IMR-90 (cell line): ENCODE measurements at places on chromosomes 4 and X.

DNA sequence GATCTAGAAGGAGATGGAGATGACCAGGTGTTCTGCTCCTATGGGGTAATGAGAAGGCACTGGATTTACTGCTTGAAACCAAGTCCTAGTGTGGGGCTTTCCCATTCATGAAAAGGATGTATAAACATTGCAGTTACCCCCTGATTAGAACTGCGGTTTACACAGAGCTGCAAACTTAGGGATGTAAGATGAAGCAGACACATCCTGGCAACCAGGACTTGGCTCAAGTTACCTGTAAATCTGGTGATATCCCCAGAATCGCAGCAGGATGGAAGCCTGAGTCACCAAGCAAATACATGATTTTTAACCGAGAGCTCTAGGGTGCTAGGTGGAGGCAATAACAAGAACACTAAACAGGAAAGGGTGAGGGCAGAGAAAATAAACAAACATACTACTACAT lies 178.6 kb upstream of the MAMLD1 start:
- peak; percentile 36 for DNase-seq

DNA sequence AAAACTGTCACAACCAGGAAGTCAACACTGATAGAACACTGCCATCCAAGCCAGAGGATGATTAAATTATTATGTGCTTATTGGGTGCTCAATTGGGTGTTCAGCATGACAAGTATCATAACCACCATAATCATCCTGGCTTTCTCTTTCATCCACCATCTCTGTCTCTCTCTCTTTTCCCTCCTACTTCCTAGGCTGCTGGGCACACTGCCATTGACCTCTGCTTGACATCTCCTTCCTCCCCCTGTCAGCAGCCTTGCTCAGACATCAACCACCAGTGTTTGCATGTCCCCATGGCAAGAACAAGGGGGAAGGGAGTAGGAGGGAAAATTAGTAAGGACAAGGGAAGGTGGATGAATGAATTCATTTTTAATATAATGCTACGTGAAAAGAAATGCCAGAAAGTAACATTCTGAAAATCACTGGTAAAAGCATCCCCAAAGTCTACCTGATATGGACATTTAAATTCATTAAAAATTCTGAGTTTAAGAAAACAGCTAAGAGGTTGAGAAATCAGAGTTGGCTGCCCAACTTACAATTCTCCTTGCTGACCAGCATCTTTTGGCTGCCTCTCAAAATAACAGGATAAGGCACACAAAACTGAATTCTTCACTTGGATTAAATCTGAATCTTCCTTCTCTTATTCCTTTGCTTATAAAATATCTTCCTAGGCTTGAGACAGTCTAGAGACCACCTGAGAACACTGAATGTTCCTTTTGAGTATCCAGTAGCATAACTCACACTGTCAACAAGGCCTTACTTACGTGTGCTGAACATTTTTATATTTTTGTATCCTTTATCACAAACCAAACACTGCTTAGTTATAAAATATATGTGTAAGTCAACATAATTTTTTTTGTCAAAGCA lies 48.5 kb downstream of the SNCA start:
- peak; percentile 5 for DNase-seq

- DNase-seq, result peak; percentile 36
Observed at GRCh38 chr4:60133375-60133774, 1066.8 kb upstream of the ADGRL3 start.

GRCh38 chrX:139924069-139924695 lies 8.7 kb downstream of the ATP11C start:
- DNase-seq, result no peak

DNA sequence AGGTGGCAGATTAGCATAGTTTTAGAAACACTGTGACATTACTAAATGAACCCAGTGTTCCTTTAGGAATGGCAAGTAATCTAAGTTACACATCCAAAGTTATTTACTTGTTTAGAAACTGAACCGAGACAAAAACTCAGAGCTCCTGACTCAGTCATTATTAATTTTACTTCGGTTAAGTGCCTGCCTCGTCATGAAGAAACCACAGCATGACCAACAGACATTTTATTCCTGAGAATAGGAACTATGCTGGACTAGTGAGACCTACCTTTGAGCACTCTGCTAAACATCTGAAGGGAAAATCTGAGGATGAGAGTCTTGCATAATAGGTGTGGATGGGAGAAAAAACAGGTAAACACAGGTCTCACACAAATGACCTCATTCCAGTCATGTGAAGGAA lies 2.5 kb downstream of the BEX1 start:
- no peak for DNase-seq

- no peak for DNase-seq
Observed at GRCh38 chr4:2320152-2320551, 58.2 kb upstream of the MXD4 start.

DNA sequence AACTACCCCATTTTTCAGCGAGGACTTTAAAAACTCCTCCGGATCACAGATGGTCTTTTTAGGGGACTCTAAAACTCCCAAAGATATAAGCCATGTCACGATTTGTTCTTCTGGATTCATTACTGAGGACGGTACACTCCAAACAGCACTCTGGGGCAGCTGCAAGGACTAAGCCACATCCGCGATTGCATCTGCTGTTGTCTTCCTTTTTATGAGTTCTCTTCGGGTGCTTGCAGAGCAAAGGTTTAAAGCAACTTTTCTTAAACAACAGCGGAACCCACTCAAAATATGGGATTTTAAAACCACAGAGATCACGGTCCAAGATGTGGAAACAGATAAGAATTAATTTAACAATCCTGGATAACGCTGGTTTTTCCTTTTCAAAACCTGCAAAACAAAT lies at the start of gene ARHGEF6:
TSS of gene ARHGEF6 (minus strand) at position 170 of the 400 bp plus-strand sequence. CDS start at position 120, 50 bp downstream.
- no peak for DNase-seq

- no peak for DNase-seq
Observed at GRCh38 chr4:76381986-76382385, 39.0 kb downstream of the CCDC158 start.

DNA sequence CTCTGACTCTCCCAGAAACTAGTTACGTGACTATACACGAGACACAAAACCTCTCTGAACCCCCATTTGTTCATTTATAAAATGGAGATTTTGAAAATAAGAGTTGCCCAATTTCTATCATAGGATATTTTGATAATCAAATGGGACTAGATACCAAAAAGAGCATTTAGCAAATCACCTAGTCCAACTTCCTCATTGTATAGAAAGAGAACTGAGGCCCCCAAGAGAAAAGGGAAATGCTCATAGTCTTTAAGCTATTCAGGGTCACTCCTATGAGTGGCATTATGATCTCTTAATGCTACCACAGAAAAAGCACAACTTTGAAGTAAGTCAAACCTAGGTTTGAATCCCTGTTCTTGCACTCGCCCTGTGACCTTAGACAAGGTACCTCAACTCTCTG lies 62.7 kb downstream of the BMP15 start:
- no peak for DNase-seq

- DNase-seq, result no peak
Observed at GRCh38 chrX:86455495-86455894, 307.2 kb downstream of the DACH2 start.

DNA sequence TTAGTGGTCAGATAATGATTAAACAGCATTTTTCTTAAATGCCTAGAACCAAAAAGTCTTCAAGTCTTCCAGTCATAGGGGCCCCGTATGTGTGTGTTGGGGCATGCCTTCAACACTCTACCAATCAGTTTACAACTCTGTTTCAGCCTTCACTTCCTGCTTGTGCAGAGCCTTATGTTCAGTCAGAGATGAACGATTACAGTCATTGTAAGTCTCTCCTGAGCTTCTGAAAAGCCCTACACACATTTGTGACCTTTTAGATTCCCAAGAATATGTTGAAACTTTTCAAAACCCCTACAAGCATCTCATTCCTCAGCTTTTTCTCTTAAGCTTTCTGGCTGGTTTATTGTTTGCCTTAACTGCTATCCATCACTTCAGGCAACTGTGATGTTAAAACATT lies 591.2 kb downstream of the ZNF674 start:
- DNase-seq, result no peak
